ENCODE measurements at places on chromosomes 12 and 14.

GRCh38 chr12:97716356-97716755 lies 253.8 kb downstream of the RMST start:
- no peak for DNase-seq

DNA sequence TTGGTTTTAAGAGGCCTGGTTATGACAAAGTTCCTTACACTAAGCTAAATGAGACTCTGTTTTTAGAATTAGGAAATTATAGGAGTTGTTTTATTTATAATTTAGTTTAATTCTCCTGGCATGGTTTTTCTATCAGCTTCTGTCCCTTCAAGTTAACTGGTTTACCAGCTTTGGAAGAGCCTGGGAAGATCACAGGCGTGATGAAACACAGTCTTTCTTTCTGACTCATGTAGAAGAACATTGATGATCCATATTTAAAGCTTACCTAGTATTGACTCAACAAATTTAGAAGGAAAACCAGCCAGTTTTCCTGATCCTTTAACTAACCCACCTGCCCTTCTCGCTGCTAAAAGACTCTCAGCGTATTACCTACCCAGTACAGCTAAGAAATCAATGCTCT lies 155.2 kb downstream of the TGFB3 start:
- DNase-seq: no peak

DNA sequence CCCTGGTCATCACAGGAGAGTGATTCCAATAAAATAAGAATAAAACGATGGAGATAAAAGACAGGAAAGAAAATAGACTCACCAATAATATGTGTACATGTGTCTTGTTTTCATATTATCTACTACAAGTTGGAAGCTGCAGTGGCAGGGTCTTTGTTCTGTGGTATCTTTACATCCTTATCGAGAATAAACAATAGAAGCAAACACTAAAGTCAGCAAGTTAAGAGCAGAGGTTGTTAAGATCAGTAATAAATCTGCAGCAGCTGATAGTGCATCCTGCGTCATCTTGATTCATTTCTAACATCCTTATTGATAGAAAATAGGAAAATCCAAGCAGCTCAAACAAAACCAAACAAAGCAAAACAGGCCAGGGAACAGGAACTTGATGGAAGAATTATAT lies 107.4 kb downstream of the RPS29 start:
- no peak for DNase-seq

DNA sequence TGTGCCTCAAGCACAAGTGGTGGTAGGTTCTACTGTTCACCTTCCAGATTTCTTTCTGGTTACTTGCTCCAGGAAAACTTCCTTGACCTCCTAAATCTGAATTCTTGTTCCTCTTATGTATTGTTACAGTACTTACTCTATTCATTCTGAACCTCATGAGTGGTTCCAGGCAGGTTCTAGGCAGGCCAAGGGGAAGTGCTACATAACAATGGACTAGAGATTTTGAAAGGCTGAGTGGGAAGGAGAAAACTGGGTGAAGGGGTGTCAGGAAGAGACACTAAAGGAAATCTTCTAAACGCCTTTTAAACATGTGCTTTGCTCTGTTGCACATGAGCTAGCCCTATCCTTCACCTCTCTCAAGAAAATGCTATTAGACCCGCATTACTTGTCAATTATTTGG lies 1.6 kb downstream of the YARS2 start:
- DNase-seq: peak; percentile 64

- DNase-seq: peak; percentile 45
These were observed 48.6 kb upstream of the TMEM233 start for GRCh38 chr12:119544765-119545625.

DNA sequence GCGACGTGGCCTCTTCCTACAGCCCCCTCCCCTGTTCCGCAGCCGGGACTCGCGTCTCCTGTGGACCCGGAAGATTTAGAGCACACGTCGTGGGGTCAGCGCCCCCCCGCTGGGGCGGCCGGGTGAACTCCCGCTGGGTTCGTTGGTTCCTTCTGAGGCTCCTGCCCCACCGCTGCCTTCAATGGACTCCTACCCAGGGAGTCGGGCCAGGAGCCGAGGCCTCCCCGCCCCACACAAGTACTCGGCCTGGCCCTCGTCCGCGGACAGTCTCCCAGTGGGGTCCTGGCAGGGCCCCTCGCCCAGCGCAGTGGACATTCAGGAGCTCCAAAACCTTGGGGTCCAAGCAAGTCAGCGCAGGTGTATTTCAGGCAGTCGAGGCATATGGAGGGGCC lies 1.2 kb downstream of the MMP17 start:
- DNase-seq: peak; percentile 29
